ENCODE measurements at places on chromosomes 2 and 18.

DNA sequence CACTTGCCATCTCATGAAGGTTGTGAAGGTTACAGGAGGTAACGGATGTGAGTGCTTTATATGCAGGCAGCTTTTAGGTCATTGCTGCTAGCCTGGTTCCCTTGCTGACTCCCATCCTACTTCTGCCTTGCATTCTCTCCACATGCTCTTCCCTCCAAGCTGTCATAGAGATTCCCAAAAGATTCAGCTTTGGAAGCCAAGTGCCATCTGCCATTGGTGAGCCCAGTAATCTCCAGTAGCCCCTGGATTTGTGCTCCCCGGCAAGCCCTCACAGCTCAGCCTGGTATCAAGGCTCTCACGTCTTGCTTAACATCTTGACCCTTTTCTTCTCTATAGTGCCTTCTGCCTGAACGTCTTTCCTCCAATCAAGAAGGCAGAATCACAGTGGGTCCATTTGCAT is 61.6 kb downstream of the MYT1L start:
- DNase-seq = no peak

GRCh38 chr2:84878459-84878858 is 2.4 kb downstream of the TRABD2A start:
- no peak for DNase-seq

GRCh38 chr2:119659601-119660342 is 19.2 kb upstream of the TMEM177 start:
- no peak for DNase-seq

DNA sequence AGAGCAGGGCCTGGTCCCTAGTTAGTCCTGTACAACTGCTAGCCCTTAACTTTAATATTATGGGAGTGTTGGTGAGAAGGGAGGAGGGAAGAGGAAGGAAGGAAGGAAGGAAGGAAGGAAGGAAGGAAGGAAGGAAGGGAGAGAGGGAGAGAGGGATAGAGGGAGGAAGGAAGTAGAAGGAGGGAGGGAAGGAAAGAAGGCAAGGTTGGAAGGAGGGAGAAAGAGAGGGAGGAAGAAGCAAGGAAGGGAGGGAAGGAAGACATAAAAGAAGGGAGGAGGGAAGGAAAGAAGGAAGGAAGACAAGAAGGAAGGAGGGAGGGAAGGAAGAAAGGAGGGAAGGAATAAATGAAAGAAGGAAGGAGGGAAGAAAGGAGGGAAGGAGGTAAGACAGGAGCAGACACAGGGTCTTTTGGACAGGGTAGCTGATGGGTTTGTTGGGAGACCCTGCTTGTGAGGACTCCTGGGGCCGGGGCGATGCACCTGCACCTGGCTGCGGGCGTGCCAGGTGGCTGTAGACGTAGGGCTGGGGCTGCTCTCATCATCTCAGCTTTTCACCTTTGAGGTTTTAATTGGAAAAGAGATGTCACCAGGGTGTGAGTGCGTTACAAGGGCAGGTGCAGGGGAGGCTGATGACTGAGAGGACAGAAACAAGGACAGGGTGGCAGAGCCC is 5.9 kb upstream of the POMC start:
- DNase-seq = no peak

- DNase-seq = no peak
These were observed 195.2 kb downstream of the SLC8A1 start for GRCh38 chr2:40256649-40257048.

GRCh38 chr2:42558827-42559226 is 9.6 kb upstream of the MTA3 start:
- DNase-seq = no peak

GRCh38 chr2:10518470-10519393 is 70.6 kb upstream of the ODC1 start:
- no peak for DNase-seq

GRCh38 chr2:74226648-74227213 is 28.3 kb downstream of the MTHFD2 start:
- no peak for DNase-seq

- DNase-seq = no peak
These were observed 286.5 kb downstream of the C1D start for GRCh38 chr2:67776276-67776675.

GRCh38 chr2:121898483-121898882 is 143.0 kb downstream of the TSN start:
- no peak for DNase-seq
